ENCODE measurements at places on chromosomes 16 and 17.

- DNase-seq: no peak
Observed at GRCh38 chr17:77006971-77007649, 133.7 kb upstream of the SEC14L1 start.

DNA sequence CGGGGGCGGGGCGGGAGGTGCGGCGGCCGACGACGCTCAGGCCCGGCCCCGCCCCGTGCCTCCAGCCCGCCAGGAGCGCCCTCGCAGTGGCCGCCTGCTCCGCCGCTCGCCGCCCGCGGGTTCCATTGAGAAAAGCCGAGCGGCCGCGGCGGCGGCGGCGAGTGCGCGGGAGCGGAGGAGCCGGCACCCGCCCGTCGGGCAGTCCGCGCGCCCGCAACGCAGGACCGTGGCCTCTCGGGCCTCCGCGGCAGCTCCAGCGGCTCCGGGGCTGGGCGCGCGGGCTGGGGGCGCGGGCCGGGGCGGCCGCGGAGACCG, at the start of gene ZFPM1:
Gene ZFPM1 (plus strand): TSS at position 64 of the 315 bp plus-strand sequence. CDS start 359 bp downstream, outside the sequence.
- no peak for DNase-seq

GRCh38 chr17:67942810-67943209, 53.5 kb downstream of the C17orf58 start:
- no peak for DNase-seq

GRCh38 chr17:15388356-15389041, 47.1 kb upstream of the TEKT3 start:
- DNase-seq: peak; percentile 42

GRCh38 chr17:66533572-66533971, 231.2 kb downstream of the PRKCA start:
- DNase-seq: peak; percentile 80

GRCh38 chr16:74307383-74307782, 10.8 kb downstream of the PSMD7 start:
- no peak for DNase-seq

Measured in tongue (tissue), 3 donors.